NCI-H82 (cell line): ENCODE measurements at places on chromosomes 4 and X.

DNA sequence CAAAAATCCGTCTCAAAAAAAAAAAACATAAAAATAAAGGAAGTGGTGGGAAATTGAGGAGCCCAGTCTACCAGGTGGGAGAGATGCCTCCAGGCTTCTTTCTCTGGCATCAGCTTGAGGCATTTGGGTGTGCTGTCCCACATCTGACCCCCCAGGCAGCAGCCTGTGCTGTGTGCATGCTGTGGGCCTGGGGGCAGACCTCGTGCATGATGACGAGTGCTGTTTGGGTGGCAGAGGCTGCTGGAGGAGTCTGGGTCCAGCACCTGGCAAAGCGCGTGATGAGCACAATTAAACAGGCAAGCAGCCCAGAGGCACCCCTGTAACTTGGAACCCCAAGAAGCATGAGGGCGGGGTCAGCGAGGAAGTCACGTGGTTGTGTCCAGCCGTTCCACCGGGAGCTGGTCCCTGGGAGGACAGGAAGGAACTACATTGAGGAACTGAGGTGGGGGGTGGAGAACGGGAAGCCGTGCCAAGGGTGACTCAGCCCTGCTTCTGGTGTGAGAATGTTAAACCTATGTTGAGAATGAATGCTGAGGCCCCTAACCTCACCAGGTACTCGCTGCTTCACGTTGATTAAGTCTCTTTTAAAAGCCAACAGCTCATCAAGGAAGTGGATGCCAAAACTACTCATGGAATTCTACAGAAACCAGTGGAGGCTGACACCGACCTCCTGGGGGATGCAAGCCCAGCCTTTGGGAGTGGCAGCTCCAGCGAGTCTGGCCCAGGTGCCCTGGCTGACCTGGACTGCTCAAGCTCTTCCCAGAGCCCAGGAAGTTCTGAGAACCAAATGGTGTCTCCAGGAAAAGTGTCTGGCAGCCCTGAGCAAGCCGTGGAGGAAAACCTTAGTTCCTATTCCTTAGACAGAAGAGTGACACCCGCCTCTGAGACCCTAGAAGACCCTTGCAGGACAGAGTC is 6.1 kb downstream of the TACC3 start:
- DNase-seq = no peak

GRCh38 chrX:40897718-40898270 is 162.5 kb upstream of the MED14 start:
- peak; percentile 34 for DNase-seq

GRCh38 chrX:84363051-84363450 is 139.2 kb downstream of the HDX start:
- DNase-seq = no peak

DNA sequence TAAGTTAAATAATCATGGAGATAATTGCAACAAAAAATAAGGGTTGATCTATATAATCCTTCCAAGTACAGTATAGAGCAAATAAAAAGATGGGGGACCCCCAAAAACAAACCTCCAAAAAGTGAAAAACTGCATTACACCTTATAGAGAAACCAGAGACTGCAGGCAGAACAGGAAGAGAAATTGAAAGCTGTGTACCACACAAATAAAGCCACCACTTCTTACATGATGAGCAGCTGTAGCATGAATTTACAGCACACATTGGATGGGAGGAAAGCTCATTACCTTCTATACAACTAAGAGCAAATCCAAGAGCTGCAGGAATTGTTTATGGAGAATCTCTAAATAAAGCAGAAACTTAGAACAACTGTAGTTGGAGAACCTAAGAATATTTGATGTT is 152.4 kb upstream of the PDE5A start:
- DNase-seq = no peak

DNA sequence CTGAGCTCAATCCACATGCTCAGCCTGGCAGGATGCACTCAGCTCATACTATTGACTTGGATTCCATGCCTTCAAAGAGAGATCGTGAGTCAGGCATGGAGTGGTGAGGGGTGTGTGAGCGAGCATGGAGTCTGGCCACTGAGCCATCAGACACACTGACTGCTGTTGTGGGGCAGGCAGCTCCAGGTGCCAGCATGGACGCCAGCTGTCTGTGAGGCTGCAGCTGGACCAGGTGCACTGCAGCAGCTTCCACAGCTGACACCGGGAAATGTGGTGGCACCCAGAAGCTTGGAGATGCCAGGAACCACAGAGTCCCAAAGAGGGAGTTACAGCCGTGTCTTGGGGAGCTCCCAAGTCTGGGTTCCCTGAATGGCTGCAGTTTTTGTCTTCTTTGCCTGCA is 1026.4 kb upstream of the ADGRL3 start:
- no peak for DNase-seq

- no peak for DNase-seq
Measured at GRCh38 chr4:38665551-38666411, 1.8 kb downstream of the KLF3 start.

DNA sequence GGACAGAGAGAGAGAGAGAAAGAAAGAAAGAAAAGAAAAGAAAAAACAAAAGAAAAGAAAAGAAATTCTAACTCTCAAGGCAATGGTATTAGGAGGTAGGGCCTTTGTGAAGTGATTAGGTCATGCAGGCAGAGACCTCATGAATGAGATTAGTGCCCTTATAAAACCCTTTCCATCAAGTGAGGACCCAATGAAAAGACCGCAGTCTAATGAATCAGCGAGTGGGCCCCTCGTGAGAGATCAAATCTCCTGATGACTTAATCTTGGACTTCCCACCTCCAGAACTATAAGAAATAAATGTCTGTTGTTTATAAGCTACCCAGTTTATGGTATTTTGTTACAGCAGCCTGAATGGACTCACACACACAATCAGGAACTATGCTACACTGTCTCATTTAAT is 16.9 kb downstream of the AASDH start:
- DNase-seq = peak; percentile 89
